ENCODE measurements at places on chromosomes 5 and 9.

DNA sequence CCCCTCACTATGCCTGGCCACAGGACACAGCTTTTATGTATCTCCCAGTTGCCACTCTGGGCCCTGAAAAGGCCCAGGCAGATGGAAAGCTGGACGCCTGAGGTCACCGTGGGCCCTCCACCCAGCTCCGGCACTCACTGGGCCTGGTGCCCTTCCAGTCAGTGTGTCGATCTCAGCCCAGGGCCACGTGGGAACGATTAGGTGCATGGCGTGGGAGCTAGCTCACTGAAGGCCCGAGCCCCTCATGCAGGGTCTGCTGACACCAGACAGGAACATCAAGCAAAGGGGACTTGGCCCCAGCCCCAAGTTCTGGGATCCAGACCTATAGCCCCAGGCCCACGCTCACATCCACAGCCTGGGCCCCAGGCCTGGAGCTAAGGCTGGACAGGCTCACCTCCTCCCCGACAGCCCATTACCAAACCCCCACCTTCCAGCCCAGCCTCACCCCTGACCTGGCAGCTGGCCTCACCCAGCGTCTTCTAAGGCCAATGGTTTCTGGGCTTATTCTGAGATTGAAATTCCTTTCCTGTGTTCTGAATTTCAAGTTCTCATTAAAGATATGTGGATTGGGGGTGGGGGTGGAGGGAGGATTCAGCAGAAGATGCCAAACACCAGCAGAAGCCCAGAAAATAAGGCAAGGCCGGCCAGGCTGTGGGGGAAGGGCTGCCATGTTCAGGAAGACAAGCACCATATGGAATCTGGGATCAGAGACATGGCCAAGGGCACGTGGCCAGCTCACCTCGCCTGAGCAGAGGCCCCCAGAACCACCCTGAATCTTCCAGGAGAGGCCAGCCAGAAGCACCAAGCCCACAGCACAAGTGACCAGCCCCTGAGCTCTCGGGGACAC is 74.5 kb downstream of the ADAMTS2 start:
- peak; percentile 67 for DNase-seq

- no peak for DNase-seq
Measured at GRCh38 chr9:90547896-90548295, 94.7 kb downstream of the DIRAS2 start.

GRCh38 chr5:142432961-142433360 is 108.1 kb upstream of the SPRY4 start:
- no peak for DNase-seq

- no peak for DNase-seq
Measured at GRCh38 chr5:59565551-59565950, 328.0 kb downstream of the PDE4D start.

GRCh38 chr5:58459146-58460001 is 512 bp downstream of the PLK2 start:
- peak; percentile 73 for DNase-seq

DNA sequence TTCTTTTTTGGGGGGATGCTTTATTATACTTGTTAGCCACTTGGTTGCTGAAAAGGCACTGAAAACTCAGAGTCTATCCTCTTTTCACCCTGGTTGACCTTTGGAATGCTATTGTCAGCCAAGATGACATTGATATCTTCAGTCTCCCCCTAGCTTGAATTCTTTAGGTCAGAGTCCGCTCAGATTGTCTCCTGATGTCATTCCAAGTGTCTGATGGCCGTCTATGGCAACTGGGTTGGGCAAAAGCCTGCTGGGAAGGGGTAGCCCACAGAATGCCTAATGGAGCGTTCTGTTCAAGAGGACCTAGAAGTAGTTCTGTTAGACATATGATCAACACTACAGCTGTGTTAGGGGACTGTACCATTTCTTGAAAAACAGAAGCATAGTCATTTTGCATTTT is 9.7 kb upstream of the MEF2C start:
- DNase-seq = no peak

GRCh38 chr9:124498040-124498439 is 9.2 kb downstream of the NR5A1 start:
- DNase-seq = no peak

DNA sequence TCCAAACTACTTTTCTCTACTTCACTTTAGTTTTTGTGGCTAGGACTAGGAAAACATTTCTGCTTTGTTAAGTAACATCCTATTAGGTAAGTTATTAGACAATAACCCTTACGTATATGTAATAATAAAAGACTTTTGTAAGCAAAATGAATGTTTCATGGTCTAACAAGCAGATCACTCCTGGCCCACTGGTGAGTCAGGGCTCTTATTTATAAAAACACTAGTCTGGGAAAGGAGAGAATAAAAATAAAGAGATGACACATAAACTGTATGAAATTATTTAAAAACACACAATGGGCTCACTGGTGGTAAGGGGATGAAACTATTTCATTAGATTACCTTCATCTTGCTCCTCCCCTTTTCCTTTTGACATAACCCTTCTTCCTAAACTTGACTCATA is 2212.2 kb upstream of the ACO1 start:
- no peak for DNase-seq

DNA sequence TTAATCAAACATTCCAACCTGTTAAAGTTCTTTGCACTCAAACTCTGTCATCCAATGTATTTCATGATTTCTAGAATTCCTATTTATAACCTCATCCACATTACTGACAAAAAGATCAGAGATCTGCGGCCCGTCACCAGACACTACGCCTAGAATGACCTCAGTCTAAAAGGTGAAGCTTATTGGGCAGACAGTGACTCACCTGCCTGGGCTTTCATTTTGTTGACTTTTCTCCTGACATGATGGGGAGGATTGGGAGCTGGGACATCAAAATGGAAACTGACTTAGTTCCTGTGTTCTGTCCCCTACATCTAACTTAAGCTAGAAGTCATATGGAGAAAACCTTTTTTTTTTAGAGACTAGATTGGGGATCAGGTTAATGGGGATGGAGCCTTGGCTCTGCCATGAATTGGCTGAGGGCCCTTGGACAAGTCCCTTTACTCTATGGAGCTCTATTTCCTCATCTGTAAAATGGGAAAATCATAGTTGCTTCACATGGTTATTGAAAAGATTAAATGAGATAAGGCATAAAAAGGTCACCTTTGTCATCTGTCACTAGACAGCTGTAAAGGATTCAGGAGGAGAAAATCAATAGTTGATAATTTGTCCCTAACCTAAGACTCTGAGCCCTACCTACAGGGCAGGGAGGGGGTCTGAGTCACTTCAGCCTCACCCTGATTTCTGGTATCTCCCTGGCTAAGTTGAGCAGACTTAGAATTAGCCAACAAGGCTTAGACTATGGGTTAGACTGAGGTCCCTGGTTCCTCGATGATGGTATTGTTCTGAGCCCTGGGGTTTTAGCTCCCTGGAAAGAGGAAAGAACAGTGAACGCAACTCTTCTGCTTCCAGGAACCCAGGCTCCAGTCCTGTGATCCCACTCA is 224.8 kb upstream of the TBC1D2 start:
- no peak for DNase-seq

GRCh38 chr9:23638011-23638410 is 188.0 kb downstream of the ELAVL2 start:
- DNase-seq = no peak

DNA sequence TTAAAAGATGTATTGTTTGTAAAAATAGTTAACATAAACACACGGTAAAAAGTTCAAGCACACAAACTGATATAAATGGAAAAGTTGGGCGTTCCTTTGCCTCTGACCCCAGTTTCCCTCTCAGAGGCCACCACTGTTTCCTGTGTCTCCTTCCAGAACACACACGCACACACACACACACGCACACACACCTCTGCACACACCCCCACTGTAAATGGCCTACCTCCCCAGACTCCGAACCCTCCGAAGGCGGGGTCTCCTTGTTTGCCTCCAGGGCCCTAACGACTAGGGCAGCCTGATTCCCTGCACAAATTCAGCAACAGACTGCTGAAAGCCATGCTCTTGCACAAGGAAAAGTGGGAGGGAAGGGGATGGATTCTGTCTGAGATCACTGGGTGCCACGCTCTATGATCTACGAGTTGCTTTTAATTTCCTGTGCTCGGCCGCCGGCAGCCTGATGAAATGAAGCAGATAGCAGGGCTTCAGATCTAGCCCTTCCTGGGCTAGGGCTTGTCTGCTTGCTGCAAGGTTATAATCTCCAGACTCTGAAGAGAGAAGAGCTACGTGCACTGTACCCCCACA is 184.0 kb upstream of the IL12B start:
- no peak for DNase-seq
